Activated T-cell treated with anti-CD3 and anti-CD28 coated beads, Interleukin-2, amount 50 U/mL, for 72 hours (primary cell): ENCODE measurements at places on chromosomes 5 and 9. TPM values are rescaled to one million over a fixed set of nuclear protein-coding genes. Genes with fewer than 3 reads are reported as not detected.

PPP1R26 gene
- total RNA-seq = 2.8 TPM

TRPM3 gene
- total RNA-seq = not detected

PCDHB11 gene
- not detected for total RNA-seq

ARL14EPL gene
- total RNA-seq = not detected

DOCK2 gene
- 245 TPM for total RNA-seq
